ENCODE measurements at places on chromosomes 13 and 19.

GRCh38 chr13:21707586-21707985 lies 36.7 kb downstream of the FGF9 start:
- no peak for DNase-seq

DNA sequence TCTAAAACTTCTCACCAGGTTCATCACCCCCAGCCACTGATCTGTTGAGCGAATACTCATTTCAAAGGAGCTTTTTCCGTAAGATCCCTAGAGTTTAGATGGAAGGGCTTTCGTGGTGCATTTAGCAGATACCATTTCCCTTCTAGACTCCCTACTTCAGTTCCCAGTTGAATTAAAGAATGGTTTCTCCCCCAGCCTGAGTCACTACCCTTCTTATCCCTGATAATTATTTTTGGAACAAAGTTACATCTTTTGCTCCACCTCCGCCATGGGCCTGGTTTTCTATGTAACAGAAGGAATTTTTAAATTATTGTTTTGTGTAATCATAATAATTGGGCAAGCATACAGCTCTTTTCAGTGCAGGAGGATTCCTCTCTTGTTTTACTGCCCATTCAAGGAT lies 22.0 kb downstream of the USPL1 start:
- no peak for DNase-seq

- DNase-seq, result no peak
Observed at GRCh38 chr13:32035716-32036115, 4.1 kb downstream of the FRY start.

DNA sequence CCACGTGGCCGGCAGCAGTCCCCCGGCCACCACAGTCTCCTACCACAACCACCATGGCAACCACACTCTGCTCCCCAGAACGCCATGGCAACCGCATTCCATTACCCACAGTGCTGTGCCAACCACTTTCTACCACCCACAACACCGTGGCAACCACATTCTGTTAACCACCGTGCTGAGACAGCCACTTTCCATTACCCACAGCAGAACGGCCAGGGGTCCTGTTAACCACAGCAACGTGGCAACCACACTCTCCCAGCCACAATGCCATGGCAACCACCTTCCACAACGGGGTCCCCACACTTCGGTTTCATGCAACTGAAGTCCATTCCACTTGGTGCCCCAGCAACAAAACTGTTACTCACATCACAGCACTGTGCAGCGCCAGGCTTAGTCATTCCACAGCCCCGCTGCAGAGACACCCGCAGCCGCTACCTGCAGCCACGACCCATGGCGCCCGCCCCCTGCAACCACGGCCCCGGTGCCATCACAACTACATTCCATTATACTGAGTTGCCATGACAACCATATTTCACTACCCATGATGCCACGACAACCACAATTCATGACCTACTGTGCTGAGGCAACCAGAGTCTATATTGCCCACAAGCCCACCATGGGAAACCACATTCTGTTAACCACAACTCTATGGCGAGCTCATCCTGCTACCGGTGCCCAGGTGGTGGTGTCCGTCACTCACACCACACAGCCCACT lies 10.0 kb downstream of the DPF1 start:
- DNase-seq, result peak; percentile 19

DNA sequence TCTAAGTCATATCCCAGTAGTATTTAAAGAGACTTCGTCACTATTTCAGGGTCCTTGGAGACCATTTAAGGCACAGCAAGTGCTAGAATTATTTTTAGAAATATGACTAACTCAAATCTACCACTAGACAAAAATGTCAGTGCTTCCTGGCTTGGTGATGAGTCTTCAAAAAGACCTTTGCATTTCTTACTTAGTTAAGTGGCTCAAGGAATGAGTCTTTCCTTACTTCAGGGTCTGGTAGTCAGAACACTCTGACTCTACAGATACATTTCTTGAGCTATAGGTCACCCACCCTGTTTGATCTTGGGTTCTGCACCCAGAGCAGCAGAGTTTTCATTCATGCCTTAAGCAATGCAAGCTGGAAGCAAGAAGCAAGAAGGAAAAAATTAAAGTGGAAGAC lies 191.0 kb upstream of the HTR2A start:
- DNase-seq, result no peak

GRCh38 chr13:91586609-91587008 lies 188.2 kb downstream of the GPC5 start:
- no peak for DNase-seq

- DNase-seq, result no peak
Observed at GRCh38 chr13:40109351-40109844, 453.9 kb downstream of the COG6 start.

DNA sequence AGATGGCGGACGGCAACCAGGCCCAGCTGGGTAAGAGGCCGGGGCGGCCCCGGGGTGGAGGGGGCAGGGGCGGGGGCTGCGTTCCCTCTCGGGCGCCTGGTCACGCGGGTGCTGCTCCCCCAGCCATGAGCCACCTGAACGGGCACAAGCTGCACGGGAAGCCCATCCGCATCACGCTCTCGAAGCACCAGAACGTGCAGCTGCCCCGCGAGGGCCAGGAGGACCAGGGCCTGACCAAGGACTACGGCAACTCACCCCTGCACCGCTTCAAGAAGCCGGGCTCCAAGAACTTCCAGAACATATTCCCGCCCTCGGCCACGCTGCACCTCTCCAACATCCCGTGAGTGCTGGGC lies 11.1 kb downstream of the PTBP1 start:
- no peak for DNase-seq

GRCh38 chr13:51724721-51725120 lies 79.2 kb downstream of the DHRS12 start:
- DNase-seq, result no peak

DNA sequence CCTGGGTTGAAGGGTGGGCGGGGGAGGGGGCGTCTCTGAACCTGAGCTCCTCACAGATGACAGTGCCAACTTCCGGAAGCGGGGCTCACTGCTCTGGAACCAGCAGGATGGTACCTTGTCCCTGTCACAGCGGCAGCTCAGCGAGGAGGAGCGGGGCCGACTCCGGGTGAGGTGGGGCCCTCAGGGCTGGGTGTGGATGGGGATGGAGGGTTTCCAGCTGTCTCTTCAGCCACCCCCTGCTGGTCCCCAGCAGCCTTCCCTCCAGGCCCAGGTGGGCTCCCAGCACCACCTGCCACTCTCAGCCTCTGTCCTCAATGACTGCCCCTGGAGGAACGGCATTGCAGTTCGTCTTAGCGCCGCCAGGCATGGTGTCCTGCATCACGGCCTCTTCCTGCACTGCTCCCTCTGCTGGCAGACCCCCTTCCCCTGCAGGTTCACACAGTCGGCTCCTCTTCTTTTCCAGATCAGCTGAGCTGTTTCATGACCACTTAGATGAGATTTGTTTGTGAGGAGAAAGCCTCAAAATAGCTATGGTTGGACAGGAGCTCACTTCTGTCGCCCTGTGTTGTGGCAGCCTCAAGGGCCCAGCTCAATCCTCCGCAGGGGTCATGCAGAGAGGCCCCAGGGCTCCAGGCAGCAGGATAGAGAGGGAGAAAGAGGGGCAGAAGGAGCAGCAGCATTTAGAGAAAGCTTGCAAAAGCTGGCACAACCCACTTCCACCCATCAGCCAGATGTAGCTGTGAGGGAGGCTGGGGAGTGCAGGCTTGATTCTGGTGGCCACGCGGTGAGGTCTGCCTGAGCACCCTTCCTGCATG lies 2.5 kb upstream of the GARIN5A start:
- DNase-seq, result no peak

DNA sequence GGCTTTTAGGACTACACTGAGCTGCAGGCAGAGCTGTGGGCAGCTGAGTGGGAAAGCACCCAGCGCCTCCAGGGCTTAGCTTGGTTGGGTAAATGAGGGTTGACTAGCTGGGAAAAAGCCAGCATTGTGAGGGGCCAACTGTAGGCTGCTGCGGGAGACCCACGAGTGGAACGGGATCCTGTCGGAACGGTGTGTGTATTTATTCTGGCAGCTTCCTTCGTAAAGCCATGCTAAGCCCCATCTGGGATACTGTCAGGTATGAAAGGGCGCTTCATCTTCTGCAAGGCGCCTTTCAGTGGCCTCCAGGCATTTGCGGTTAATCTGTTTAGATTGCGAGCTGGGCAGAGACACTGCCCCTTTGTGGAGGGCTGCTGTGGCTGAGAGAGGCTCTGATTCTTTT lies 39.5 kb upstream of the CNMD start:
- DNase-seq, result no peak

- no peak for DNase-seq
Observed at GRCh38 chr19:19179548-19180441, 9.7 kb upstream of the MEF2B start.

DNA sequence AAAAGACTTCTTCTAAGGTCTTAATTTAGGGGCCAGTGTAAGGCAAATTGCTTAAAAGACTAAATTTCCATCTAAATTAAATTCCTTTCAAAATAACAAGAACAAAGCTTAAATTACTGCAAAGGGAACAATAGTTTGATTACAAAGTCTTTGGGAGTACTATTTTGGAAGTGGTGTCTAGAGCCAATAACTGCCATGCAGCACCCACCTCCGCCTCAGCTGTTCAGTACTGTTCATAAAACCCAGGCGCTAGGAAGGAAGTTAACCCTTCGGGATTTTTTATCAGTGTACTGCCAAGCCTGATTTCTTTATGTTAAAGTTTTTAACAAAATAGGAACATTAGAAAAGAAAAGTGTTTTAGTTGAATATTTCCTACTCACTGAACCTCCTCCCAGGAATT lies 210.1 kb downstream of the LIG4 start:
- DNase-seq, result no peak

- no peak for DNase-seq
Observed at GRCh38 chr13:53250977-53251376, 222.4 kb downstream of the OLFM4 start.

DNA sequence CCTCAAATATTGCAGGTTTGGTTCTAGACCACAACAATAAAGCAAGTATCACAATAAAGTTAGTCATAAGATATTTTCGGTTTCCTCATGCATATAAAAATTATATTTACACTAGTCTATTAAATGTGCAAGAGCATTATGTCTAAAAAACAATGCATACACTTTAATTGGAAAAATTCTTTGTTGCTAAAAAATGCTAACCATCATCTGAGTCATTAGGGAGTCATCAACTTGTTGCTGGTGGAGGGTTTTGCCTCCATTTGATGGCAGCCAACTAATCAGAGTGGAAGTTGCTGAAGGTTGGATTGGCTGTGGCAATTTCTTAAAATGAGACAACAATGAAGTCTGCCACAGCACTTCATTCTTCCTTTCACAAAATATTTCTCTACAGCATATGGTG lies 422.3 kb upstream of the GPC6 start:
- no peak for DNase-seq

- DNase-seq, result no peak
Observed at GRCh38 chr13:82654861-82655855, 1227.1 kb downstream of the SLITRK1 start.

GRCh38 chr19:8373867-8374813 lies 10.2 kb downstream of the ANGPTL4 start:
- no peak for DNase-seq

DNA sequence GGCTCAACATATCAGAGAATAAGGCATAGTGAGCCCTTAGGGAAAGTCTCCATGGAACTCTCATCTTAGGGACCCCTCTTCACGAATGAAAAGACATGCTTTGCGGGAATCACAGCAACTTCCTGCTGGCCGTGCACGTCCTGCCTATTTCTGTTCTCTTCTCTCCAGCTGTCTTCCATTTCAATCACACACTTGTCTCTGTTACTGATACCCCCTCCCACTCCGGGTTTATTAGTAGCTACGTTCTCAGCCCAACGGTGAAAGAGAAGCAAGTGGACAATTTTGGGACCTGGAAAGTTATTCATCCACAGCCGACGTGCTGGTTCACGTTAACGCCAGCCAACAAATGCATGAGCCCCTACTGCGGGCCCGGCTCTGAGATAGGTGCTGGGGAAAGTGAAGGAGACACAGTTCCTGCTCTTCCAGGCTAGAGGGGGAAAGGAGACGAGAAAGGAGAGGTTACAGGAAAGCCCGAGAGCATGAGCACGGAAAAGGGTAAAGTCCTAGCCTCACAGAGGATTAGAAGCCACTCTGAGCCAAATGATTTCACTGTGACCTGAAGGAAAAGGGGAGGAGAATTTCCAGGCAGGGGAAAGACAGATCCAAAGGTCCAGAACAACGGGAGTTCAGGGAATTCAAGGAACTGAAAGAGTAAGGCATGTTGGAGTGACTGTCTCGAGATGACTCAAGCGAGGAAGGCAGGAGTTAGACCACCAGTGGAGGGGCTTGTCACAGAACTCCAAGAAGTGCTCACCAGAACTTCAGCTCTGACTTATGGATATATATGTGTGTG lies 81.8 kb upstream of the CLDN10 start:
- DNase-seq, result no peak

DNA sequence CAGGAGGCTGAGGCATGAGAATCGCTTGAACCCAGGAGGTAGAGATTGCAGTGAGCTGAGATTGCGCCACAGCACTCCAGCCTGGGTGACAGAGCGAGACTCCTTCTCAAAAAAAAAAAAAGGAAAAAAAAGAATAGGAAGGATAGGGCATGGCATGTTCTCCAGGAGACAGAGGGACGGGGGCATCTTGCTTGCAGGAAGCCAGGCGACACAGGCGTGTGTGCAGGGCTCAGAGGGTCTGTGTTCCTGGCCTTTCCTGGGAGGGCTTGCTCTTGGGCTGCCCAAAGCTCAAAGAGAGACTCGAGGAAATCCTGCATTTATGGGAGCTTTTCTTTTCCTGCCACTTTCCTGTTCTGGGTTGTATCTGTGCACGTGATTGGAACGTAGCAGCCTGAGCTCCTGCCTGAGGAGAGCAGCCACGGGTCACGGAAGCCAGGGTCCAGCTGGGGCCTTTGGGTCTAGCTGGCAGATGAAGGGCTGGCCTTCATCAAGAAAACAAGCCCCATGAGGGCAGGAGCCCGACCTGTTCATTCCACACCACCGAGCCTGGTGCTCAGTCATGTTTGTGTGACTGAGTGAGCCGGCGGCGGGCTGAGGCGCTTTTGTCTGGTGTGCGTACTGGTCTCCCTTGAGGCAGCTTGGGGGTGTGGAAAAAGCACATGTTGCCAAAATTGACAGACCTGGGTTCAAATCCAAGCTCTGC lies 44.5 kb downstream of the CAPN12 start:
- no peak for DNase-seq

- no peak for DNase-seq
Observed at GRCh38 chr13:61258185-61258584, 157.5 kb downstream of the PCDH20 start.

All from CD4-positive, alpha-beta T cell (primary cell).